Activated CD4-positive, alpha-beta memory T cell treated with anti-CD3 and anti-CD28 coated beads for 36 hours (primary cell): ENCODE measurements at places on chromosomes 11 and 22.

GRCh38 chr11:109704432-109704831 is 282.4 kb downstream of the C11orf87 start:
- H3K4me3 ChIP-seq: no peak overlapping the region
- DNase-seq: no peak
- H3K27ac ChIP-seq: no peak overlapping the region
- no peaks in the 10 kb centered on the region for H3K36me3 ChIP-seq
- no peaks in the 10 kb centered on the region for H3K27me3 ChIP-seq
- H3K4me1 ChIP-seq: no peaks in the 10 kb centered on the region

- no peaks in the 10 kb centered on the region for H3K4me1 ChIP-seq
- H3K27me3 ChIP-seq: peaks cover 3% of the 10 kb centered on the region
- H3K27ac ChIP-seq: no peak overlapping the region
- H3K4me3 ChIP-seq: no peak overlapping the region
- no peaks in the 10 kb centered on the region for H3K36me3 ChIP-seq
- no peak for DNase-seq
Observed at GRCh38 chr11:79414041-79414440, 26.8 kb downstream of the TENM4 start.

GRCh38 chr11:131036514-131036913 is 120.2 kb upstream of the SNX19 start:
- H3K4me3 ChIP-seq: no peak overlapping the region
- no peak for DNase-seq
- H3K4me1 ChIP-seq: no peaks in the 10 kb centered on the region

GRCh38 chr22:44019846-44020245 is 4.3 kb upstream of the PARVB start:
- peaks cover under 1% of the 10 kb centered on the region for H3K27me3 ChIP-seq
- H3K36me3 ChIP-seq: peaks cover 9% of the 10 kb centered on the region
- no peak for DNase-seq
- no peak overlapping the region for H3K4me3 ChIP-seq

DNA sequence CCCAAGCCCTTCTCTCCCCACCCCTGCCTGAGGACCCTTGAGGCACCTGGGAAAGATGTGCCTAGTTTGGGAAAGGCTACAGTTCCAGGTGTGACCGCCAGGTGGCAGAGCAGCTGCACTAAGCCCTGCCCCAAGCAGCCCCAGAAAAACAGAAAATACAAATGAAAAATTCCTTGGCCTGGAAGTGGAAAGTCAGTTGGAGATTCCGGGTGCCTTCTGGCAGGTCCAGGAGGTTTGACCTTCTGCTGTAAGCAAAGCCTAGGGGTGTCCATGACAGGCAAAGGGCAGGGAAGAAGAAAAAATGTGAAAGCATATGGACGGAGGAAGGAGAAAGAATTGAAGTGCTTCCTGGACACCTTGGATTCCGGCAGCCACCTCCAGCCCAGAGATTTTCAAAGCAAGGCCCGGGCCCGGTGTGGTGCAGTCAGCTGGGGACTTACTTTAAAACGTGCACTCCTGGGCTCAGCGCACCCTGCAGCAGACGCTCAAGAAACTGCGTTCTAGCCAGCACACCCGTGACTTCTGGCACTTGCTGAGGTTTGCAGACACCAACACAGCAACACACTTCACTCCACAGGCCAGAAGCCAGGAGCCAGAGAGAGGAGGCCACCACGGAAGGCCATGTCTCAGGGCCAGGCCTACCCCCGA is 37.3 kb upstream of the SLC22A12 start:
- H3K27ac ChIP-seq: no peak overlapping the region
- peak; percentile 63 for DNase-seq
- H3K4me3 ChIP-seq: no peak overlapping the region
- peaks cover 2% of the 10 kb centered on the region for H3K27me3 ChIP-seq
- no peaks in the 10 kb centered on the region for H3K36me3 ChIP-seq
- H3K4me1 ChIP-seq: no peaks in the 10 kb centered on the region

GRCh38 chr22:48832592-48832991 is 995.1 kb downstream of the BRD1 start:
- peaks cover 7% of the 10 kb centered on the region for H3K36me3 ChIP-seq
- no peak overlapping the region for H3K4me3 ChIP-seq
- H3K4me1 ChIP-seq: no peaks in the 10 kb centered on the region
- no peak overlapping the region for H3K27ac ChIP-seq
- DNase-seq: peak; percentile 65

GRCh38 chr11:7520011-7520942 is 6.5 kb downstream of the PPFIBP2 start:
- no peaks in the 10 kb centered on the region for H3K36me3 ChIP-seq
- DNase-seq: no peak
- no peak overlapping the region for H3K4me3 ChIP-seq
- H3K27me3 ChIP-seq: no peaks in the 10 kb centered on the region
- H3K4me1 ChIP-seq: peaks cover 31% of the 10 kb centered on the region
- peak overlapping the region; percentile 71 for H3K27ac ChIP-seq

- no peaks in the 10 kb centered on the region for H3K27me3 ChIP-seq
- no peak for DNase-seq
- no peak overlapping the region for H3K27ac ChIP-seq
- no peak overlapping the region for H3K4me3 ChIP-seq
Observed at GRCh38 chr11:126359431-126360048, 4.1 kb downstream of the ST3GAL4 start.

- H3K27ac ChIP-seq: no peak overlapping the region
- H3K4me3 ChIP-seq: no peak overlapping the region
- peaks cover 6% of the 10 kb centered on the region for H3K27me3 ChIP-seq
- no peaks in the 10 kb centered on the region for H3K4me1 ChIP-seq
- DNase-seq: no peak
- no peaks in the 10 kb centered on the region for H3K36me3 ChIP-seq
Observed at GRCh38 chr11:116326146-116326545, 446.6 kb downstream of the BUD13 start.

DNA sequence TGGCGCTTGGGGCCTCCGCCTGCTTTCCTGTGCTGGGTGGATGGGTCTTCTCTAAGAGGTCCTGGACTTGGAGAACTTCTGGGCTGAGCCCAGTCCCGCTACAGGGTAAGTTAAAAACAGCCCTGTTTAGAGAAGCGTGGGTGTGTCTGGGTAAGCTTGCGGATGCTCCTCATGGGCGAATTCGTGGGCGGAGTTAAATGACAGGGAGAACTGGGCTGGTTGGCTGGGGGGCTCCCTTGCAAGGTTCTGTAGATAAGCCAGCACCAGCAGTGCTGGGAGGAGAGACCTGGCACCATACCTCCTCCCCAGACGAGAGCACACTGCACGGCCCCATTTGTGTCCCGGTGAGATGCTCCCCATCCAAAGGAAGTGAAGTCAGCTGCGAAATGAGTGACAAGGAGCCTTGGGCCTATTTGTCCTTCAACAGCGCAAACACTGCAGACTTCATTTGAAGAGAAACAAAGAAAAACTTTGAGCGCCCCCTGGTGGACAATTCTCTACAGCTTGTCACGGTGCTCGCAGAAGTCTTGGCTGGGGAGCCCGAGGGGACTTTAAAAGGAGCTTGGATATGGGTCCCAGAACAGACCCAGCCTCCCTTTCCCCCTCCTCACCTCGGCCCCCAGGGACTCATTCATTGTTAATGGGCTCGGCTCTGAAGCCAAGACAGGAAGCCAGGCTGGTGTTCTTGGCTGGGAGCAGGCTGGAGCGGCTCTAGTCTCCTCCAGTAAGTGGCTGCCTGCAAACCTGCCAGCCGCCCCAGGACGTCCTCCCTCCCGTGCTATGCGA is 39.5 kb downstream of the TP53I11 start:
- H3K4me1 ChIP-seq: peaks cover 4% of the 10 kb centered on the region
- no peaks in the 10 kb centered on the region for H3K36me3 ChIP-seq
- DNase-seq: peak; percentile 88
- no peak overlapping the region for H3K4me3 ChIP-seq

GRCh38 chr22:36702842-36703215 is 723 bp downstream of the CACNG2 start:
- H3K27ac ChIP-seq: no peak overlapping the region
- DNase-seq: no peak
- H3K4me1 ChIP-seq: peaks cover 3% of the 10 kb centered on the region

DNA sequence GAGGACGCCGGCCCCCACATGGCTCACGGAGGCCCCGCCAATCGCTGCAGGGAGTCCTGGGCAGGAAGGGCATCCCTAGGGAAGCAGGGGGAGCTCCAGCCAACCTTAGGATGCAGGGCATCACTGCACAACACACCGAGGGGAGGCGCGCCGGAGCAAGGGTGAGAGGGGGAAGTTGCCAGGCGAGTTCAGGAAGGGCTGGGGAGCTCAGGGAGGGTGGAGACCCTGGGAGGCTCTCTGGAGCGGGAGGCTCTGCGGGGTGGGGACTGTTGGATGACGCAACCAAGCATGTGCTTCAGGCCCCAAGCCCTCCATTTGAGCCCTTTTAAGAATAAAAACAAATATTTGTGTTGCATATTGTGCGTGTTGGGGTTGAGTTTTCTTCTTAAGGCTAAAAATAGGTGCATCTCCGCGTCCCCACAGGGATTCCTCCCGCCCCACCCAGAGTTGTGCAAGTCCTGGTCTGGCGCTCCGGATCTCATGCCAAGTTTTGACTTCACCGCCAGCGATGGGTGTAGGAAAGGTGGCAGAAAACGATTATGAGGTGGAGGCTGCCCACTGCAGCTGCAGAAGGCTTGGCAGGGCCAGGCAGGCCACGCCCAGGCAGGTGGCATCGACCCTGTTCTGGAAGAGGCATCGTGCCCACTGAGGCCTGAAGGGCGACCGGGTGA is 65.2 kb downstream of the WNT7B start:
- H3K36me3 ChIP-seq: no peaks in the 10 kb centered on the region
- H3K27ac ChIP-seq: no peak overlapping the region
- no peak for DNase-seq
- peaks cover 4% of the 10 kb centered on the region for H3K27me3 ChIP-seq
- no peaks in the 10 kb centered on the region for H3K4me1 ChIP-seq

- DNase-seq: no peak
- peaks cover 4% of the 10 kb centered on the region for H3K27me3 ChIP-seq
- no peaks in the 10 kb centered on the region for H3K36me3 ChIP-seq
Observed at GRCh38 chr11:116646191-116646590, 126.6 kb downstream of the BUD13 start.

- H3K36me3 ChIP-seq: peaks cover 4% of the 10 kb centered on the region
- no peak overlapping the region for H3K4me3 ChIP-seq
- H3K27ac ChIP-seq: peak overlapping the region; percentile 96
- peaks cover 58% of the 10 kb centered on the region for H3K4me1 ChIP-seq
Observed at GRCh38 chr22:37196539-37197450, 8.7 kb upstream of the C1QTNF6 start.

GRCh38 chr11:88427719-88428118 is 90.2 kb upstream of the CTSC start:
- no peak overlapping the region for H3K27ac ChIP-seq
- peaks cover 11% of the 10 kb centered on the region for H3K4me1 ChIP-seq
- DNase-seq: no peak

DNA sequence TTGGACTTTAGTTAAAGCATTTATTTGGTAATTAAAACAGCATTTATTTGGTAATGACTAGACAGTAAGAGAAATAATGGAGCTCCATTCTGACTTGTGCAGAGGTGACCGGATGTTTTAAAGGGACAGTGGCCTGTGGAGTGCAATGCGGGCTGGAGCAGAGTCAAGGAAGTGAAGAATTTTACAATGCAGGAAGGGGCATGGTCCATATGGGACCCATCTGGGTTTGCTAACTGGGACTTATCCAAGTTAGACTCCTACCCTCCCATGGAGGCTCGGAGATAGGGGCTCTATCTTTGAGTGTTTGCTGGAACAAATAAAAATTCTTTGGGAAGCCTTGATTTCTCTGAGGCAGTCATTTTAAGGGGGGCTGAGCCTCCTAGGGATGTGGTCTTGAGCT is 59.9 kb upstream of the MYO18B start:
- DNase-seq: no peak
- H3K36me3 ChIP-seq: no peaks in the 10 kb centered on the region
- H3K27me3 ChIP-seq: no peaks in the 10 kb centered on the region
- H3K27ac ChIP-seq: no peak overlapping the region
- H3K4me3 ChIP-seq: no peak overlapping the region
- peaks cover 5% of the 10 kb centered on the region for H3K4me1 ChIP-seq

GRCh38 chr11:94194712-94195111 is 66.1 kb downstream of the PANX1 start:
- H3K27me3 ChIP-seq: peaks cover 3% of the 10 kb centered on the region
- no peak overlapping the region for H3K27ac ChIP-seq
- H3K36me3 ChIP-seq: no peaks in the 10 kb centered on the region
- DNase-seq: no peak
